ENCODE measurements at places on chromosomes 12 and 14. TPM values are rescaled to one million over a fixed set of nuclear protein-coding genes. Genes with fewer than 3 reads are reported as not detected.

The MGST1 gene
- 110 TPM for total RNA-seq

The PPP4R4 gene
- total RNA-seq = 0.32 TPM

The RPGRIP1 gene
- total RNA-seq = 0.88 TPM

DNA sequence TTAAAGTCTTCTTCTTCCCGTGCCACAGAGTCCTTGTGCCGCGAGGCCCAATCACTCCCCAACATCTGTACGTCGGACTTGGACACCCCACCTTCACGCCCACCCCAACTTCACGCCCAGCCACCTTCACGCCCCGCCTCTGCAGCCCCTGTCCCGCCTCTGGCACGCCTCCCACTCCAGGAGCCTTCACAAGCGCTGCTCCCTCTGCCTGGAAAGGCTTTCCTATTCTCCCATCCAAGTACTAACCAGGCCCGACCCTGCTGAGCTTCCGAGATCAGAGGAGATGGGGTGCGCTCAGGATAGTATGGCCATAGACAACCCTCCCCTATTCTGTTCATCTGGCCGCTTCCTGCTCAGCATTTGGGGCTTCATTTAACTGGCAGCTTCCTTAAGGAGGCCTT lies 17.3 kb upstream of the EIF5 start:
- DNase-seq = peak; percentile 71

- no peak for DNase-seq
Observed at GRCh38 chr12:39122562-39123204, 217.3 kb upstream of the CPNE8 start.

DNA sequence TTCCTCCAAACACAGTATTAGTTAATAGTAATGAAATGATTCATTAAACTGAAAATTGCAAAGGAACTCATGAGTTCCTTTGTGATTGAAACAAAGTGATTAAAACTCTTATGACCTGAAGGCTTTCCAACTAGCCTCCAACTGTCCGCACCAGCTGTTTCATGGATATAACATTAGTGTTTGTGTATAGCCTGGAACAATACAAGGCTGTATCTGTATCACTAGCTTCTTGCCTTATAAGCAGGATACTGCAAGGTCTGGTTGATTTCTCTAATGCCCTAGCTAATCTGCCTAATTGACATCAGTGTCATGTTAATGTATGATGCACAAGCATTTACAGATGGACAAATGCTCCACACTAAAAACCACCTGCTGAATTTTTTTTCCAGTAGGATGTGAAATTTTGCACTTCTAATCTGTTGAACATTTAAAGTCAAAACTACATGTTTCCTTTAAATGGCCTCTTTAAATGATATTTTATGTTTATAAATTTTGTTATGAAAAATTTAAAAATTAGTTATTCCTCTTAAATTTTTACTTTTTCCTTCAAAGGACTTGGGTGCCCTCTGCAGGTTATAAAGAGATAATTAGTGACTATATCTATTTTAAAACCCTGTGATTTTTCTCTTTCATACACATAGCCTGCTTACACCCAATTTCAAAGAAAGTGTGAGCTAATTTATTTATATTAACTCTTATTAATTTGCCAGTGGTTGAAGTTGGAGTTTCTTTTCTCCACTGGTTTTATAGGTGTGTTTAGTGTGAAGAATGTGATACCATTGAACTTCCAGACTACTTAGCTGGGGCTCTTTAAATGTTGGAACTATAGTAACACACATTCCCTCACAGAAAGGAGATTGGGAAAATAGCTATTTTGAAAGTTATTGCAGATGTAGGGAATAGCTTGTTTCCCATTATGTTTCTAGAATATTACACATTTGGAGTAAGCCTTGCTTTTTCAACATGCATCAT lies 25.4 kb downstream of the AP5M1 start:
- no peak for DNase-seq

Data from posterior vena cava (tissue), 2 donors.